ENCODE measurements at places on chromosomes 11 and 22.

GRCh38 chr22:25748704-25749103 is 6.7 kb downstream of the MYO18B start:
- DNase-seq, result no peak

DNA sequence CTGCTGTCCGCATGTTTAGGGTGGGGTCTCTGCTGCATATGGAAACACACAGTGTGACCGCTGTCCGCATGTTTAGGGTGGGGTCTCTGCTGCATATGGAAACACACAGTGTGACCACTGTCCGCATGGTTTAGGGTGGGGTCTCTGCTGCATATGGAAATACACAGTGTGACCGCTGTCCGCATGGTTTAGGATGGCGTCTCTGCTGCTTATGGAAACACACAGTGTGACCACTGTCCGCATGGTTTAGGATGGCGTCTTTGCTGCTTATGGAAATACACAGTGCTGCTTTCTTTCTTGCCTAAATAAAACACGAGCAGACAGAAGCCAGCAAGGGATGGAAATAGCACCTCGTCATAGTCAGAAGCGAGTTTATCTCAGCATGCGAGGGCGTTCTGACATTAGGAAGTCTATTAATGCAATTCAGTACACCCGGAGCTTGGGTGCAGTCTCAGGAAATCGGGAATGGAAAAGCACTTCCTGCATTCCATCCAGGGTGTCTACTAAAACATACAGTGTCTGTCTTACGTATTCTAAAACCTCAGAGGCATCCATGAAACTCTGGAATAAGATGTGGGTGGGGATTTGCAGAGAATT is 32.6 kb upstream of the TOLLIP start:
- DNase-seq, result no peak

DNA sequence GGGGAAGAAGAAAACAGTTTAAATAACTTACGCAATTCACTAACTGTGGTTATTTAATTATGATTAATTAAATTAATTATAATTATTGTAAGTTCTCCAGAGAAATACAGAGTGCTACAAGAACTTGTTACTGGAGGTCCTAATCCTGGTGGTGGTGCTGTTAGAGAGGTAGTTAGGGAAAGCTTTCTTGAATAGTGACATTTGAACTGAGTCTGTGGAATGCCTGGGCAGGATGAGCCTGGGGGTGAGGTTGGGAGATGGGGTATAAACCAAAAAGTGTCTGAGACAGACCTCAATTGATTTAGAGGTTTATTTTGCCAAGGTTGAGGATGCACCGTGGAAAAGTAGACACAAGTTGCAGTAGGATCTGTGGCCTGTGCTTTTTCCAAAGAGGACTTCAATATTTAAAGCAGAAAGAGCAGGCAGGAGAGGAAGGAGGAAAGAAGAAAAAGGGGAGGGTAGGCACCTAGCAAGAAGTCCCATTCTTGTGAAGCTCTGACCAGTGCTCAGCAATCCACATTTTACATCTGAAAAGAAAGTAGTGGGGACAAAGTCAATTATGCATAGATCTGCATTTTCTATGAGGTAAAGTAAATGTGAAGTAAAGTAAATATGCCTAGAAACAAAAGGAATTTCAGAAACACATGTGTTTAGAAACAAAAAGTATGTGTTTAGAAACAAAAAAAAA is 4.4 kb upstream of the ZNF202 start:
- DNase-seq, result no peak

- no peak for DNase-seq
Measured at GRCh38 chr11:109229682-109230081, 192.3 kb upstream of the C11orf87 start.

DNA sequence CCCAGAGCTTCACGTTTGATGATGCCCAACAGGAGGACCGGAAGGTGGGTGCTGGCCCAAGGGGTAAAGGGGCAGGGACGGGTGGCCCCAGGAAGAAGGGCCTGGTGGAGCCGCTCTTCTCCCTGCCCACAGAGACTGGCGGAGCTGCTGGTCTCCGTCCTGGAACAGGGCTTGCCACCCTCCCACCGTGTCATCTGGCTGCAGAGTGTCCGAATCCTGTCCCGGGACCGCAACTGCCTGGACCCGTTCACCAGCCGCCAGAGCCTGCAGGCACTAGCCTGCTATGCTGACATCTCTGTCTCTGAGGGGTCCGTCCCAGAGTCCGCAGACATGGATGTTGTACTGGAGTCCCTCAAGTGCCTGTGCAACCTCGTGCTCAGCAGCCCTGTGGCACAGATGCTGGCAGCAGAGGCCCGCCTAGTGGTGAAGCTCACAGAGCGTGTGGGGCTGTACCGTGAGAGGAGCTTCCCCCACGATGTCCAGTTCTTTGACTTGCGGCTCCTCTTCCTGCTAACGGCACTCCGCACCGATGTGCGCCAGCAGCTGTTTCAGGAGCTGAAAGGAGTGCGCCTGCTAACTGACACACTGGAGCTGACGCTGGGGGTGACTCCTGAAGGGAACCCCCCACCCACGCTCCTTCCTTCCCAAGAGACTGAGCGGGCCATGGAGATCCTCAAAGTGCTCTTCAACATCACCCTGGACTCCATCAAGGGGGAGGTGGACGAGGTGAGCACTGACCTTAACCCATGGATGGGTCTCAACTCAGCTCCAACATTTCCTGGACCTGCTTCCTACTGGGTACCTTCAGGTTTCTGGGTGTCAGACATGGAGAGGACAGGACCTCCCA is 2.0 kb downstream of the RIC8A start:
- DNase-seq, result no peak

DNA sequence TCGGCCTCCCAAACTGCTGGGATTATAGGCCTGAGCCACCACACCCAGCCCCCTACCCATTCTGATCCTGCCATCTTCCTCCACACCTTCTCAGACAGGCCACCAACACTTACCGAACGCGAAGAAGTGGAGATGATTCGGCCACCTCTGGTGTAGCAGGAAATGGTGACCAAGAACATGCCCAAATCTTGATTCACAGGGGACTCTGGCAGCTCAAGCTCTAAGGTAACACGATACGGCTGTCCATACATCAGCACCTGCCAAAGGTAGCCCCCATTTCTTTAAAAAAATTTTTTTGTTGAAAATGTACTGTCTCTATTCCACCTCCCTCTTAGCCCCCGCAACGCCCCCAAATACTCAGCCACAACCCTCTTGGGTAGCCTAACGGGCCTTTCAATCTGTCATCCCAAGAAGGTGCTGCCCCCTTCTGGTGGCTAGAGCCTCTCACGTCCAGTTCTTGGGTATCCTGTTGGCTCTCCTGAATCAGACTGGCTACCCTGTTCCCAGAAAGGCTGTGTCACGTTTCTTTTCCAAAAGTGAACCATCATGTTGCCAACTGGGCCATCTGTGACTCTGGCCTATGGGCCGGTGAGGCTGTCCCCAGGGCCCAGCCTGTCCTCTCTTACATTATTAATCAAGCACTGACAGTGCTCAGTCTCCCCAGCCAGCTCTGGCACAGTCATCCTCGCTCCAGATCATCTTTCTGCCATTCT is 5.3 kb upstream of the LRRN4CL start:
- peak; percentile 76 for DNase-seq

- no peak for DNase-seq
Measured at GRCh38 chr11:122024278-122024677, 91.7 kb downstream of the BLID start.

DNA sequence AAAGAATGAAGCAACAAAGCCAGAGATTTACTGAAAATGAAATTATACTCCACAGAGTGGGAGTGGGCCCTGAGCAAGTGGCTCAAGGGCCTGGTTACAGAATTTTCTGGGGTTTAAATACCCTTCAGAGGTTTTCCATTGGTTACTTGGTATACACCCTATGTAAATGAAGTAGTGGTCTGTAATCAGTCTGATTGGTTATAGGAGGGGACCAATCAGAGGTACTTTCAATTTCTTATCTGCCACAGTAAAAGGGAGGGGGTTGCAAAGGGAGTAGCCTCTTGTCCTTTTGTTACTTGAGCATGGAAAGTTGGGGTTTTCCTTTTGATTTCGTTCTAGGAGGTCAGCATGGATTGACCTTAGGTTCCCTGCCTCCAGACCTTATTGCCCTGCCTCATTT is 63.5 kb downstream of the ATM start:
- DNase-seq, result no peak

GRCh38 chr11:10019906-10020682 is 273.9 kb downstream of the SBF2 start:
- no peak for DNase-seq

DNA sequence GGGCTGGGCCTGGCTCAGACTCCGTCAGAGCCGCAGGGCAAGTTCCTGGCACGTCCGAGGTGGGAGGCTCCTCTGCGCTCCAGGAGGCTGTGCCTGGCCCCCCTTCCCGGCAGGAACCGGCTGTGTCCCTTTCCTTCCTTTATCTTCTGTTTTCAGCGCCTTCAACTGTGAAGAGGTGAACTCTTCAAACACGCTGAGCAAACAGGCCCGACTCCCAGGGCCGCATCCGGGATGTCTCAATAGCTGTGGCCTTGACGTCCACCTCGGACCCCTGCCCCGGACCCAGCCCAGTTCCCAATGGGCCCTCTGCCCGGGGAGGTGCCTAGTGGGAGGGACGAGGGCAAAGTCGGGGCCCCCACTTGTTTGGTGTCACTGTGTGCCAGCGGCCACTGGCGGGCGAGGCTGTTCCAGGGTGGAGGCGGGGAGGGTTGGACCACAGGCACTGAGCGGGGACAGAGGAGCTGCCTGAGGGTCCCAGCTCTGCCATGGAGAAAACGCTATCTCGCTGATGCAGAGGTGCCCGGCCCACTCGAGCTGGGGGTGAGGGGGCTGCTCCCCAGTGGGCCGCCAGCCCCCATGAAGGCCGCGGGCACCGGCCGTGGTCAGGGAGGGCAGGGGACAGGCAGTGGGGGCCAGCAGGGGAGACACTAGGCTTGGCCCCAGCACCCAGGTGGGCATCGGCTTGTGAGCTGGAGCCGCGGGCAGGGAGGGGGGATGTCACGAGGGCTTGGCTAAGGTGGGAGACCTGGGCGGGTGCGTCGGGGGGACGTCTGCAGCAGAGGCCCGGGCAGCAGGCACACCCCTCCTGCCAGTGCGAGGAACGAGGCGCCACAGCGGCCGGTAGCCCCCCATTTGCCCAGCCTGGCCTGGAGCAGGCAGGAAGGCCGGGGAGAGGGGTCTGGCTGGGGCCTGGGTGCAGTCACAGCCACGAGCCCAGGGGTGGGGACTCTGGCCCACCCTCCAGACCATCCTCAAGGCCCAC is 2.7 kb upstream of the MUC5B start:
- peak; percentile 29 for DNase-seq

DNA sequence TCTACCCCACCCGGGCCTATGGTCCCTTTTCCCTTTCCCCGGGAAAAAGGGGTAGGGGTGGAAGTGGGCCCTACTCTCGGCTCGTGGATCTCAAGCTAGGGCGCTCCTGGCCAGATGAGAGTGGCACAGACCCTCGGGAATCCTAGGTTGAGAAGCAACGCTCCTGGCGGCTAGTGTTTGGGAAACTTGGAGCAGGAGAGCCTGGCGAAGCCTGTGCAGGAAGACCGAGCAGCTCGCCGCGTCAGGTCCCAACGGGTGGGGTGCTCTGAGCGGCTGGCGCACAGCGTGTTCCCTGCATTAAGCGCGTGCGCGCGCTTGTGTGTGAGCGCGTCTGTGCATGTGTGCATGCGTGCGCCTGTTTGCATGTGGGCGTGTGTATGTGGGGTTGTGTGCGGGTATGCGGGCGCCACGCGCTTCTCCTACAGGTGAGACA is 7.1 kb upstream of the FLI1 start:
- peak; percentile 25 for DNase-seq

DNA sequence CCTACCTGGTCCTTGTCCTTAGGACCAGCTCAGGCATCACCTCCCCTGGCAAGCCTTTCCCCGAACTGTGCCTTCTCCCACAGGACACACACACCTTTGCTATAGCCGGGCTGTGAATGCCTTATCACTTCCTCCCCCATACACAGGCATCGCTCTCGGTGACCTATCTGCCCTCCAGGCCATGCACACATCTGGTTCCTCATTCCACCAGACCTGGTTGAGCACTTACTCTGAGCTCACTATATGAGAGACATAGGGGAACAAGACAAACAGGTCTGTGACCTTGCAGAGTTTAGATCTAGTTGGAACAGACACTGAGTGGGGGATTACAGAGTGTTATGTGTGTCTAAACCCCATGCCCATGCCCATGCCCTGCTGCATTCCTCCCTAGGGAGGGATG is 3.1 kb upstream of the BCR start:
- no peak for DNase-seq

GRCh38 chr11:42593441-42593840 is 718.4 kb upstream of the API5 start:
- no peak for DNase-seq

DNA sequence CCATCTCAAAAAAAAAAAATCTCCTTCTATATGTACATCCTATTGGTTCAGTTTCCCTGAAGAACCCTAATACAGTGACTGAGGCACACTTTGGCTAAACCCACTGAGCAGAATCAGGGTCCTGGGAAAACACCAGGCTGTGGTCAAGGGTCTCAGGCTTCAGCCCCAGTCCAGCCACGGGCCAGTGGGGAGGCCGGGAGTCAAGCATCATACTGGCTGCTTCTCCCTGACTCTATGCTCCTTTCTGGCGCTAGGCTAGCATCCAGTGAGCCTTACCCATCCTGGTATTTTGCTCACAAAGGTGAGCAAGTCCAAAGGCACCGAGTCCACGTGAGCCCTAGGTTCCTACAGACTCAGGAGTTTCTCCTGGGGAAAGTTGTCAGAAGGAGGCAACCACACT is 752.5 kb downstream of the BRD1 start:
- no peak for DNase-seq

DNA sequence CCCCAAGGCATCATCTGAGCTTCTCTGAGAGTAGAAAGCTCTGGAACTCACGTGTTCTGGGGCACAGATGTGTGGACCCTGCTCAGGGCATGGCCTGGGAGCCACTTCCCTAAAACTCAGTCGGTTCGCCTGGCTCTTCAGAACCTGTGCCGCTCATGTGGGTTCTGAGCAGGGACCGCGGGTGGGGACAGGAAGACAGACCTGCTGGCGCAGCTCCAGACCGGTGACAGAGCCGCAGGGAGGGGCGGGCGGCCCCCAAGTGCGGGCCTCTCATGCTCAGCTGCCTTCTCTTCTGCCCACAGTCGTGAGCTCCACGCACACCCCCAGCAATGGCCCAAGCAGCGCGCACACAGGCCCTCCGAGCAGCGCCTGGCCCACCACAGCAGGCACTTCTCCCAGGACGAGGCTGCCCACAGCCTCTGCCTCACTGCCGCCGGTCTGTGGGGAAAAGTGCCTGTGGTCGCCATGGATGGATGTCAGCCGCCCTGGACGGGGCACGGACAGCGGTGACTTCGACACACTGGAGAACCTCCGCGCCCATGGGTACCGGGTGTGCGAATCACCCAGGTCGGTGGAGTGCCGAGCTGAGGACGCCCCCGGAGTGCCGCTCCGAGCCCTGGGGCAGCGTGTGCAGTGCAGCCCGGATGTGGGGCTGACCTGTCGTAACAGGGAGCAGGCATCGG is 24.2 kb downstream of the MUC5AC start:
- DNase-seq, result no peak

GRCh38 chr11:65900899-65901180 is 652 bp upstream of the FOSL1 start:
- DNase-seq, result no peak

GRCh38 chr11:86388198-86388597 is 13.5 kb downstream of the CCDC81 start:
- no peak for DNase-seq

- DNase-seq, result no peak
Measured at GRCh38 chr11:64745521-64746328, 1.8 kb upstream of the RASGRP2 start.
